Activated effector memory CD4-positive, alpha-beta T cell treated with anti-CD3 and anti-CD28 coated beads, Interleukin-2, amount 50 U/mL, for 16 hours (primary cell): ENCODE measurements at places on chromosomes 13 and 19.

- DNase-seq, result no peak
Observed at GRCh38 chr13:72145383-72145782, 278.4 kb upstream of the DACH1 start.

GRCh38 chr19:7442423-7442822 lies 46.4 kb downstream of the PEX11G start:
- DNase-seq, result no peak

DNA sequence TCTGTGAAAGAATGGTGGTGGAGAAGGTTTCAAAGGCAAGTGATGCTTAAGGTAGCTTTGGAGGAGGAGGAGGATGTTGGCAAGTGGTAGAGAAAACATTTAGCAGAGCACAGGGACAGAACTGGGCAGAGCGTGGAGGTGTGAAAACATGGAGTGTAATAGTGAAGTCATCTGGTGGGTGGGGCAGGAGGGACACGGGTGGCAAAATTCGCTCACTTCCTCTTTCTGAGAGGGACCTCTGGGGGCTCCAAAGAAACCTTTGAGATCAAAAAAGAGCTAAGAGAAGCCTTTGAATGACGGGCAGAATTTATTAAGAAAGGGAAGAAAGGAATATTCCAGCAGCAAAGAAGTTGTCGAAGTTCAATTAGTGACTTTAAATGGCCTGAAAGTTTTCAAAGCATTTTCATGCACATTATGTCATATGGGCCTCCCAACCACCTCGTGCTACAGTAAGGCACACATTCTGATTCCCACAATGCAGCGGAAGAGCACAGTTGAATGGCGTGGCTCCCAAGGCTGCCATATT lies 82.8 kb downstream of the STARD13 start:
- DNase-seq, result no peak

DNA sequence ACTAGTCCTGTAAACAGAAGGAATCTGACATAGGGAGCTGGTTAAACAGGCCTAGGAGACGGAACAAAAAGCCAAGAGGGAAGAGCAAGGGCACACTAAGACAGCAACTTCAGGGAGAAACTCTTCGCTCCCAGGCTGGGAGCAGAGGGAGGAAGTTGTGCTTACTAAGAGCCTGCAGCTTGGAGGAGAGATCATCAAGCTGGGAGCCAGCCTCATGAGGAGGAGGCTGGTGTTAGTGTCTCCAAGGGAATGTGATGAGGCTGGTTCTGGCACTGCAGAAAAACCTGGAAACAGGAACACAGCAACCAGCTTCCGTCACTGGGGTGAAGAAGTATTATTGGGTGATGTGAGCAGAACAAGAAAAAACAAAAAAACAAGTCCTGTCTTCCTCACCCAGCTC lies 1027.3 kb downstream of the UQCRFS1 start:
- DNase-seq, result no peak

DNA sequence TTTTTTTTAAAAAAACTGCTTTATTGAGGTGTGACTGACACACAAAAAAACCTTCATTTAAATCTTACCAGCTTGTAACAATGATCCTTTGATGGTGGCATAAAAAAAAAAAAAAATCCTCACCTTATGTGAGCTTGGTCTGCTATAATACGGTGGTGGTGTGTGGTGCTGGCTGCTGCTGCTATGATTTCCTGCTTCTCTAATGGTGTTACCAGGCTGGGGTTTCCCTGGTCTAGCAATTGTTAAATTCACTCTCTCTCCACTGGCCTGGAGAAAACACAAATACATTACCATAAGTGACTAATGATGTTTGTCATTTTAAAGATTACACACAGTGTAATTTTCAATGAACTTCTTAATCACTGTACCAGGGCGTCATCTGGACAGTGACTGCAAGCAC lies 60.6 kb downstream of the LNX2 start:
- no peak for DNase-seq

DNA sequence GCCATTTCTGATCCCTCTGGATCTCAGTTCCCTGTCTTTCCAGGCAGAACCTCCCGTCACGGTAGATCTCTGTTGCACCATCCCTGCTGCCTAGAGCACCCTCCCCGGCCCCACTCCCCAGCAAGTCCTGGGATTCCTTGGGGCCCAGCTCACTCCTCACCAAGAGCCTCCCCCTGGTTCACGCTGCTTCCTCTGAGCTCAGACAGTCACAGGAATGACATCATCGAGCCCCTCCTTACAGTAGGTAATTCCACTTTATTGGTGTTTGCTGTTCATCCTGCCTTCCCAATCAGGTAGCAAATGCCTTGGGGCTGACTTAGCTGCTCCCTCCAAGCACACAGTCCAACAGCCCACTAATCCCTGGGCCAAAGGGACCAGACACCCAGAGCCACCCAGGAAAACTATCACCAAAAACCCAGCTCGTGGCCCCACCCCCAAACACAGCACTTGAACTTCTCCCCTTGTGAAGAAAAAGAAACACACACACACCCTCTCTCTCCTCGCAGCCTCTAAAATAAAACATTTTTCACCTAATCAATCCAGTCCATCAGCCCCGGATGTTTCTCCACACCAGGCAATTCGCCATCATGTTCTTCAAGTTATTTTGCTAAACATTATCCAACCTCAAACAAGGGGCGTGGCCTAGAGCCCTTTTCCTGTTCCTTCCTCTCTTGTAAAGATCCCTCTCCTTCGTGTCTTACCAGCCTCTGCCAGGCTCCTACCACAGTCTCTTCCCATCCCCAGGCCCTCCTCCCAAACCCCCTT lies 2.5 kb downstream of the NAPA start:
- no peak for DNase-seq

- no peak for DNase-seq
Observed at GRCh38 chr19:54558339-54558738, 15.3 kb upstream of the LILRA2 start.
